ENCODE measurements at places on chromosomes 7 and 10.

DNA sequence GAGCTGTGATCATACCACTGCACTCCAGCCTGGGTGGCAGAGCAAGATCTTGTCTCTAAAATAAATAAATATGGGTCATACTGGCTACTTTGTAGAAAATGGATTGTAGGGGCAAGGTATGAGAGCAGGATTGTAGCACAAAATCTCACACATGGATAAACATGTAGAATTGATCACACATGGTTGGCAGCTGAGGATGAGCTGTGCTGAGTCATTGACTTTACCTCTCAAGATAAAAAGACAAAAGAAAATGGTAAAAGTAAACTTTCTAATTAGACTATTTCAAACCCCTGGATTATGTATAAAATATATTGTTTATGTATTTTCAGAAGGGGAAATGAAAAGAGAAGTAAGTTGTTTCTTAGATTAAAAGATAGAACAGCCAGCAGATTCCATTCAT, 69.3 kb downstream of the APBB1IP start:
- DNase-seq: no peak

GRCh38 chr7:79400222-79400621, 53.2 kb downstream of the MAGI2 start:
- no peak for DNase-seq

DNA sequence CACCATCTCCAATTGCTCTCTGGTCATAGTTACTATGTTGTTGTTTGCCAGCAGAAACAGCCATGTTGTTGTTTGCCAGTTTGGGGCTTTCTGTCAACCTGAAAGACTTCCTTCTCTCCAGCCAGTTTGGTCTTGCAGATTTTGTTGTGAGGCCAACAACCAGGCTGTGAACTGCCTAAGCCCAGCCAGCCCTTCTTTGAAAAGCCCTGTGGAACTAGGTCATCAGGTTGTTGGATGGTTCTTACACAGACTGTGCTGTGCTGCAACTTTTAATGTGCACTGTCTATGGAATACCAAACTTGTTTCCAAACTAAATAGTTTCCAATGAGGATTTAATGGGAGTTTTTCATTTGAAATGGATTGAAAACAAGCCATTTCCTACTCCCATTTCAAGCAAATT, 592.7 kb upstream of the GALNT17 start:
- no peak for DNase-seq

DNA sequence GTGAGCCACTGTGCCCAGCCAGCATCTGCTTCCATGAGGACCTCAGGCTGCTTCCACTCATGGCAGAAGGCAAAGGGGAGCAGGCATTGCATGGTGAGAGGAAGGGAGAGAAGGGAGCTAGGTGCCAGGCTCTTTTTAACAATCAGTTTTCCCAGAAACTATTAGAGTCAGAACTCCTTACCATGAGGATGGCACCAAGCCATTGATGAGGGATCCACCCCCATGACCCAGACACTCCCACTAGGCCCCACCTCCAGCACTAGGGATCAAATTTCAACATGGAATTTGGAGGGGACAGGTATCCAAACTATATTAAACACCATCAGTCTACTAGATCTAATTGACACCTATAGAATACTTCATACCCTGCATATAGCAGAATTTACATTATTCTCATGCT, 14.2 kb upstream of the MCM10 start:
- no peak for DNase-seq

DNA sequence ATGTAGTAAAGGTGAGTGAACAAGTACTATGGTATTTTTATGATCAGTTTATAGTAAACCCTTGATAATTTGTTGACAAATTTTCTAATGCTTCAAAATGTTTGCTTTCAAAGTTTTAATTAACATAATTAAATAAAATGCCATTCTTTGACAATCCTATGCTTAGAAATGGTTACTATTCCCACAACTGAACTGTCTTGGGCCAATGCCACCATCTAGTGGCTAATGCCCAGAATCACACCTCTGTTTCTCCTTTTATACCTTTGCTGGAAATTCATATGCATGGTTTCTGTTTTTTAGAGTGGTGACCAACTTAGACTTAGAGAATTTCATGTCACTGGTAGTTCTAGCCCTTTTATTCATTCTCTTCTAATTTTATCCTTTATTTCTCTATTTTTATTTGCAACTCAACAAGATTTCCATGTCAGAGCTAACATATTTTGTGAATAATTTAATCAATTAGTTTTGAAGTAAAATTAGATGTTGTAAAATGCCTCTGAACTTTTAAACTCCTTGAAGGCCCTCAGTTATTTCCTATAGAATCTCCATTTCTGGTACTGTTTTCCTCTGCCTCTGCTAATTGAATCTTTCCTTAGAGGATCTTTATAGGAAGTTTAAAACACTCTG, 31.1 kb downstream of the PCGF5 start:
- DNase-seq: peak; percentile 3

GRCh38 chr10:26449726-26450125, 11.6 kb downstream of the APBB1IP start:
- DNase-seq: no peak

- DNase-seq: no peak
Observed at GRCh38 chr10:121252756-121253155, 345.5 kb downstream of the FGFR2 start.

DNA sequence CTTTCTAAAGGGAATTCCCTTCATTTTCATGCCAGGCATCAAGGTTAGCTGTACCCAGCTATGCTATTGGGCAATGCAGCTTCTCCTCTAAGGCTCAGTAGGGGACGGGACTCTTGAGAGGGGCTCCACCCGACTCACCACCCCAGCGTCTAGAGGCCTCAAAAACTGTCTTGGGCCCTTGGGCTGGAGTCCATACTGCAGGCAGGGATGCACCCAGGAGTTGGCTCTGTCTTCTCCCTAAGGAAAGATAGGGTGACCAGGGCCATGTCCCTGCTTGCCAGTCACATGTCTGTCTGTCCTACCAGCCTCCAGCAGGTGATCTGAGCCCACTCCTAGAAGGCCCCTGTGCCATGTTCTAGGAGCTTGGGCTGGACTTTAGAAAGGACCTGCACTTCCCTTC, 1.2 kb downstream of the OPN4 start:
- DNase-seq: no peak

DNA sequence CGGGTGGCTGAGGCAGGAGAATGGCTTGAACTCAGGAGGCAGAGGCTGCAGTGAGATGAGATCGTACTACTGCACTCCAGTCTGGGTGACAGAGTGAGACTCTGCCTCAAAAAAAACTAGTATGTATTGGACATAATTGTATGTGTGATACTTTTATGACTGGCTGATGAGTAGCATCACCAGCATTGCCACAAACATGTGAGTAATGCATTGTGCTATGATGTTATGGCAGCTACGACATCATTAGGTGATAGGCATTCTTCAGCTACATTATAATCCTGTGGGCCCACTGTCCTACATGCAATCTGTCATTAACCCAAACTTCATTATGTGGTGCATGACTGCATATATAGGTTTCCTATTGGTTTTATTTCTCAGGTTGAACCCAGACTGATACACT, 352.4 kb downstream of the GALNT17 start:
- DNase-seq: no peak

DNA sequence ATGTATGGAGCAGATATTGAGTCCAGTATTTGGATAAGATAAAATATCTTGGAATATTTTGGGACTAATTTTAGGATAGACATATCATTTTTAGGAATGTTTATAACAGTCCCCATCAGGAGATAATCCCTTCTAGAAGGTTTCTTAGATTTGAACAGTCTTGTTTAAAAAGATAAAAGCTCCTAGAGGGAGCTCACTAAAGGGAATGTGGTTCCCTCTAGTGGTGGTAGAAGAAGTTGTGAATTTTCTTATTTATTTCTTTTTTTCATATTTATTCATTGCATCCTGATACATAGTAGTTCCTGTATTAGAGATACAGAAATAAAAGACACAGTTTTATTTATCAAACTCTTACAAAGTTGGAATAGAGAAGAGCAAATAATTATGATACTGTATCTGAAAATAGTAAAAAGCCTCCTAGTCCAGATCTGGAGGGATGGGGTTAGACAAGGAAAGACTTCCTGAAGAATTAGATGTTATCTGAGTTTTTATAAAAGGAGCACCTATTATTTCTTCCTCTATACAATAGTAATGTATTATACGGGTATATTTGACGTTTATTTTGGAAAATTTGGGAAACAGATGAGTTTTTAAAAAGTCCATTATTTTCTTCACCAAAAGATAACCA, 24.5 kb upstream of the KLF14 start:
- DNase-seq: no peak

DNA sequence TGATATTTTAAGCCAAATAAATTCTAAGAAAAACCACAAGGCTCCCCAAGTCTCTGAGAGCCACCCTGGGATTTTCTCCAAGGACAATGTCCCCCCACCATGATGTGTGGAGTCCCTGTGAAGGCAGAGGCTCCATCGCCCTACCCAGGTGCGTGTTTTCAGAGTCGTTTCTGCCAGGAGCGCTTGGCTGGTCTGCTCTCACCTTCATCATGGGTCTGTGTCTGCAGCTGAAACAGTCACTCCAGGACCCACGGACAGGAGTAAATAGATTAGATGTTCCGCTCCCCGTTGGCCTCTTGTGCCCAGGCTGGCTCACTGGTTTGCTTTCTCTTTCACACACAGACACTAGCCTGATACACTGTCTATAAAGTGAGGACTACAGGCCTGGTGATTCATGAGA, 217.5 kb downstream of the SFMBT2 start:
- no peak for DNase-seq

- DNase-seq: no peak
Observed at GRCh38 chr10:125783957-125784356, 8.3 kb upstream of the MMP21 start.

GRCh38 chr7:76065016-76065612, 17.2 kb downstream of the MDH2 start:
- no peak for DNase-seq

DNA sequence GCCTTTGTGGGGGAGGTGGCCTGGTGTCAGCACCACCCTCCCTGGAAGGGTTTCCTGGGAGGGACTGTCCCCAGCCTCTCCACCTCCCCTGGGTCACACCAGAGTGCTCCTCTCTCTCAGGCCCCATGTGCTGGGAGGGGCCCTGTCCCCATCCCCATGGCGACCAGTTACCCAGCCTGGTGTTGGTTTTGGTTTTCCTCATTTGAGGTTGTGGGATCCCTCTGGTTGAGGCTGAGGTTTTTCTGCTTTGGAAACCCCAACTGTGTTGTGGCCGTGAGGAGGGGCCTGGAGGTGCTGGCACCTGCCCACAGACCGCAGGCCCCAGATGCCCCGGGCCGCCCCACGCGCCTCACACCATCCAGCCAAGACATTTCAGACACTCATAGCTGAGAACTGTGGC, 106.3 kb downstream of the GRK5 start:
- DNase-seq: no peak

DNA sequence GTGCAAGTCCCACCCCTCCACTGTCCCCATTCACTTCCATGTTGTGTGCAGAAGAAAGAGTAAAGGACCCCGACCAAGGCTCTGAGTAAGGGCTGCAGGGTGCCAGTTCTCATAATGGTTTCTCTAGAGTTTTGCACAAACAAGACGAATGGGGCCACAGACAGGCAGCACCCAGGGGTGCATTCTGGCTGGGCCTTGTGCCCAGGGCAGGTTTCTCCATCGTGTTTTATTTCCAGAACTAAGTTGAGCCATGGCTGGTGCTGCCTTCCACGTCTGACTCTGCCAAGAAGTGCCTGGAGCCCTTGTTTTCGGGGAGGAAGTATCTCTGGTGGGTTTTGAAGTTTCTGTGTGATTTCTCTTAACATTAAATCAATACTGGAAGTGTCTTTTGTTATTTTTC, 95.0 kb upstream of the SDK1 start:
- DNase-seq: no peak

GRCh38 chr7:100521076-100521475, 17.9 kb upstream of the AGFG2 start:
- DNase-seq: no peak

- no peak for DNase-seq
Observed at GRCh38 chr7:45601094-45601493, 26.9 kb downstream of the ADCY1 start.

GRCh38 chr7:151010307-151011096, 13.8 kb downstream of the ATG9B start:
- no peak for DNase-seq

- no peak for DNase-seq
Observed at GRCh38 chr7:141563956-141564623, 12.9 kb downstream of the AGK start.

GRCh38 chr7:114825423-114825951, 96.4 kb upstream of the MDFIC start:
- no peak for DNase-seq

DNA sequence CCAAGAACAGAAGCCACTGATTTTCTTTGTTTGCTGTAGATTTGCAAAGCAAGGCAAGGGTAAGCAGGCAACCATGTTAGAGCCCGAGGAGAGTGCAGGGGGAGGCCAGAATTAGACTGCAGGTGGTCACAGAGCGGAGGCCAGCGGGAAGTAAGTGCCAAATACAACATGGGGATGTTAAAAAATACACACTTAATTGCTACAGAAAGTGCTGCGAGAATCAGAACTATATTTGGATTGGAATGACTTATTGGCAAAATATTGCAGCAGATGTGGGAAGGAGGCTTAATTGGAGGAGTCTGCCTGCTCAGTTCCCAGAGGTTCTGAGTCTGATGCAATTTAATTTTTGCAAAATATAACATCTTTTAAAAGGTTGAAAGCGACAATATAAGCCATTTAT, 49.7 kb upstream of the ADCY1 start:
- no peak for DNase-seq

DNA sequence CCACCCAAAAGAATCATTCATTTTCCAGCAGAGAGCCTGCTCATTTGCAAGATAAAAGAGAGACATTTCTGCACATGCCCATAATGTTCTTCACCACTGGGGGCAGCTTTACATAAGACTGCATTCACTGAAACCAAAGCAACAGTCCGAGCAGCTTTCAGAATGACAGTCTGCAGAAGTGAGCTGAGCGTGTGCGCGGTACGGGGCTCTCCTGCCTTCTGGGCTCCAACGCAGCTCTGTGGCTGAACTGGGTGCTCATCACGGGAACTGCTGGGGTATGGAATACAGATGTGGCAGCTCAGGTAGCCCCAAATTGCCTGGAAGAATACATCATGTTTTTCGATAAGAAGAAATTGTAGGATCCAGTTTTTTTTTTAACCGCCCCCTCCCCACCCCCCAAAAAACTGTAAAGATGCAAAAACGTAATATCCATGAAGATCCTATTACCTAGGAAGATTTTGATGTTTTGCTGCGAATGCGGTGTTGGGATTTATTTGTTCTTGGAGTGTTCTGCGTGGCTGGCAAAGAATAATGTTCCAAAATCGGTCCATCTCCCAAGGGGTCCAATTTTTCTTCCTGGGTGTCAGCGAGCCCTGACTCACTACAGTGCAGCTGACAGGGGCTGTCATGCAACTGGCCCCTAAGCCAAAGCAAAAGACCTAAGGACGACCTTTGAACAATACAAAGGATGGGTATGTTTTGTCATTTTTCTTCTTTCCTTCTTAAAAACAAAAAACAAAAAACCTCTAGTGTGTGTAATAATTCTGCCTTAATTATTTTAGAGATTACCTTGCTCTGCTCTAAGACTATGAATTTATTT, at the start of gene LRRTM3:
LRRTM3 (plus strand) TSS at position 141 of the 820 bp plus-strand sequence.
- DNase-seq: no peak

GRCh38 chr7:44787041-44787440, 9.4 kb upstream of the PPIA start:
- DNase-seq: no peak

GRCh38 chr7:155297517-155298287, at the start of gene INSIG1:
TSS of gene INSIG1 (plus strand) at chr7:155297878. CDS start at chr7:155298286, 408 bp downstream.
- peak; percentile 43 for DNase-seq

GRCh38 chr7:45626441-45627430, 52.6 kb downstream of the ADCY1 start:
- no peak for DNase-seq
